MCF 10A (cell line): ENCODE measurements at places on chromosomes 3 and 15. TPM values are rescaled to one million over a fixed set of nuclear protein-coding genes. Genes with fewer than 3 reads are reported as not detected.

IL16 gene
- 0.72 and 0.81 TPM in 2 replicates for total RNA-seq

SATB1 gene
- 0.23 and 0.44 TPM in 2 replicates for total RNA-seq

DNA sequence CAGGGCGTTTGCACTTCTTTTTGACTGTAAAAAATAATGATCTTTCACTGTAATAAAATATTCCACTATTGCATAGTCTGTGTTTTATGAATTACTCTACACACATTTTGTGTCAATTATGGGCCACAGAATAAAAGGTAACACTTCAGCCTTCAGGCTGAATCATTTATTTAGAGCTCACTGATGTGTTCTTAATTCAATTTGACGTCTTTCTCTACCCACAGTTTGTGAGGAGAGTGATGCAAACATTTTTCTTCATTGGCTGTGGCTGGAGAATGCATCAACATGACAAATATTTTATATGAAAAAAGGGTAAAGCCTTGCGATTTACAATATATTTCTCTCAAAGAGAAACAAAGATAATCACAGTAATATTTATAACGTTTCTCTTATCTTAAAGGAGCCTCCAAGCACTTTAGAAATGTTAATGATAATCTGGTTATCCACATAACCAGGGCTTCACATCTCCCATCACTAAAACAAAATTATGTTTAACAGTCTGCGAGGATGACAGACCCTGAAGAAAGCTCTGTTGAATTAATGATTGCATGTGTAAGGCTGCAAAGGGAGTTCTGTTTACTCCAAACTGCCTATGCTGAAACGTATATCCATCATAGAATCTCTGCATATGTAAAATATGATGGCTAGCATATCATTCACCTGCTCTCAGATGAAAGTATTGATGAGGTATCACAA lies 951.3 kb downstream of the ZPLD1 start:
- no peak for DNase-seq

LRRC31 gene
- not detected in 2 replicates for total RNA-seq

ADGRG7 gene
- total RNA-seq, result not detected in 2 replicates
